T-cell (primary cell): ENCODE measurements at places on chromosomes 16 and 17. TPM values are rescaled to one million over a fixed set of nuclear protein-coding genes. Genes with fewer than 3 reads are reported as not detected.

- no peak overlapping the region for H3K27ac ChIP-seq
- H3K27me3 ChIP-seq = no peaks in the 10 kb centered on the region
- H3K36me3 ChIP-seq = no peaks in the 10 kb centered on the region
- no peak overlapping the region for H3K4me3 ChIP-seq
- DNase-seq = no peak
- no peaks in the 10 kb centered on the region for H3K4me1 ChIP-seq
Observed at GRCh38 chr17:61254904-61255303, 144.7 kb upstream of the TBX2 start.

- peaks cover 31% of the 10 kb centered on the region for H3K4me1 ChIP-seq
- no peaks in the 10 kb centered on the region for H3K27me3 ChIP-seq
- no peak for DNase-seq
Observed at GRCh38 chr17:28841901-28842281, 699 bp downstream of the FAM222B start.

- H3K27me3 ChIP-seq = peaks cover 32% of the 10 kb centered on the region
- H3K36me3 ChIP-seq = no peaks in the 10 kb centered on the region
- DNase-seq = no peak
- no peak overlapping the region for H3K4me3 ChIP-seq
Observed at GRCh38 chr17:45008216-45008615, 40.1 kb upstream of the C1QL1 start.

GRCh38 chr16:50613281-50613963, 65.2 kb downstream of the NKD1 start:
- peaks cover 10% of the 10 kb centered on the region for H3K4me1 ChIP-seq
- H3K36me3 ChIP-seq = no peaks in the 10 kb centered on the region
- DNase-seq = no peak

- H3K27me3 ChIP-seq = no peaks in the 10 kb centered on the region
- H3K27ac ChIP-seq = no peak overlapping the region
- no peak overlapping the region for H3K4me3 ChIP-seq
- DNase-seq = no peak
- H3K36me3 ChIP-seq = peaks cover 70% of the 10 kb centered on the region
Observed at GRCh38 chr16:30736995-30737793, 11.0 kb upstream of the PHKG2 start.

The TBX6 gene
- total RNA-seq = 2.0 TPM

The KCNH6 gene
- not detected for total RNA-seq

The NDRG4 gene
- 1.1 TPM for total RNA-seq
